ENCODE measurements at places on chromosomes 12 and 14. TPM values are rescaled to one million over a fixed set of nuclear protein-coding genes. Genes with fewer than 3 reads are reported as not detected.

Gene TEDC1
- total RNA-seq, result 8.4 TPM

Gene OAS2
- total RNA-seq, result not detected

Gene GPR137C
- 2.2 TPM for total RNA-seq

Gene CEBPE
- not detected for total RNA-seq

Gene LTBR
- total RNA-seq, result 17.0 TPM

Gene AHNAK2
- 183 TPM for total RNA-seq

Gene ZNF605
- total RNA-seq, result 19.1 TPM

Gene KRT6A
- not detected for total RNA-seq

- no peak overlapping the region for H3K4me3 ChIP-seq
- no peaks in the 10 kb centered on the region for H3K36me3 ChIP-seq
- H3K27me3 ChIP-seq, result no peaks in the 10 kb centered on the region
- no peak overlapping the region for H3K27ac ChIP-seq
Measured at GRCh38 chr12:3418609-3419390, 72.2 kb upstream of the PRMT8 start.

GRCh38 chr12:31326736-31327659 is 1.0 kb upstream of the SINHCAF start:
- peak overlapping the region; percentile 92 for H3K27ac ChIP-seq
- peaks cover 23% of the 10 kb centered on the region for H3K4me1 ChIP-seq
- no peaks in the 10 kb centered on the region for H3K36me3 ChIP-seq

DNA sequence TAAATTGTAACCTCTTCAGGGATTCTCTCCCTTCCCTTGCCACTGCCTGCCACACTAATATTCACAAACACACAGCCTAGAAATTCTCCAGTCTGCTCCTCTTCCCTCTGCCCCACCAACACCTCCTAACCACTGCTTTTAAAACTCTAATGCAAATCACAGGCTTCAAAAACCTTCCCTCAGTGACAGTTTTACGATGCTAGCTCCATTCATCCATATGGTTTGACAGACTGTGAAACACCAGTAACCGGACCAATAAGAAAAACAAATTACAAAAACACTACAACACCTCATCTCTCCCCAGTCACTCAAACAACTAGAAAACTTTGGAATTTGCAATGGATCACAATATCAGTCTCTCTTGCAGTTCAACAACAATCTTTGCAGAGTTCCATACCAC is 5.7 kb downstream of the DPF3 start:
- peaks cover 30% of the 10 kb centered on the region for H3K4me1 ChIP-seq
- DNase-seq, result no peak

- H3K4me3 ChIP-seq, result no peak overlapping the region
- no peaks in the 10 kb centered on the region for H3K27me3 ChIP-seq
- H3K27ac ChIP-seq, result no peak overlapping the region
- no peak for DNase-seq
- peaks cover 10% of the 10 kb centered on the region for H3K4me1 ChIP-seq
- H3K36me3 ChIP-seq, result peaks cover 22% of the 10 kb centered on the region
Measured at GRCh38 chr14:59325906-59326305, 137.4 kb downstream of the DAAM1 start.

- no peak overlapping the region for H3K4me3 ChIP-seq
- peak; percentile 90 for DNase-seq
- no peak overlapping the region for H3K27ac ChIP-seq
- H3K4me1 ChIP-seq, result peaks cover 2% of the 10 kb centered on the region
Measured at GRCh38 chr14:61456720-61457119, 135.3 kb downstream of the PRKCH start.

GRCh38 chr14:71290960-71291466 is 383.8 kb downstream of the PCNX1 start:
- H3K4me1 ChIP-seq, result peaks cover 3% of the 10 kb centered on the region
- peaks cover 11% of the 10 kb centered on the region for H3K27me3 ChIP-seq
- H3K36me3 ChIP-seq, result no peaks in the 10 kb centered on the region

DNA sequence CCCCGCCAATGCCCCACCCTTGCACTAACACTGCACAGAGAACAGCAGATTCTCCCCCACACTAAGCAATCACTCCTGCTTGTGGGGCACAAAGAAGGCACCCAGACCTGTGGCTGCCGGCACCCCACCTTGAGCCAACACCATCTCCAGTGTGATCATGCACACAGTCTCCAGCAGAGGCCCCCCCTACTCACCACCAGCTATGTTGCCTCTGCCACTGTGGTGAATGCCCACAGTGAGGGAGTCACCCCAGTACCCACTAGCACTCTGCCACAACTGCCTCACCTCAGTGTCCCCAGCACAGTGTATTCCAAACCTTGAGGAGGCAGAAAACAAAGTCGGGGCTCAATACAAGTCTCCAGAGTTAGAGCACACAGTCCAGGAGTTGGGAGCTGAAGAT is 261.7 kb upstream of the SSTR1 start:
- no peak for DNase-seq
- H3K4me1 ChIP-seq, result no peaks in the 10 kb centered on the region
- H3K27me3 ChIP-seq, result no peaks in the 10 kb centered on the region
- H3K27ac ChIP-seq, result no peak overlapping the region
- H3K36me3 ChIP-seq, result no peaks in the 10 kb centered on the region
- H3K4me3 ChIP-seq, result no peak overlapping the region

DNA sequence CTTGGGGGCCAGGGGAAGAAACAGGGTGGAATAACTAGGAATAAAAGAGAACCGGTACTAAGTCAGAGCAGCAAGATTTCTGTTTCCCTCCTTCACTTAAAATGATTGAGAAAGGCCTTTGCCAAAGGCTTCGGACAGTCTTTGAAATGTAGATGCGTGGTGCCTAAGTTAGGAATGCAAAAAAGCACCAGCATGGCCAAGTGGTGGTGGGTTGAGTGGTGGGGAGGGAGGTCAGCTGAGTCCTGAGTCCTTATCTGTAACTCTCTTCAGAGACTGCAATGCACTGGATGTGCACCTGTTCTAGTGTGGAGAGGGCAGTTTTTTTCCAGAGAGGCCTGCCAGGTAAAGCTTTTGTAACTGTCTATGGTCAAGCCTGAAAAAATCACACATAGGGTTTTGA is 919.9 kb downstream of the FSCB start:
- no peak overlapping the region for H3K27ac ChIP-seq
- H3K36me3 ChIP-seq, result no peaks in the 10 kb centered on the region
- no peaks in the 10 kb centered on the region for H3K27me3 ChIP-seq
- H3K4me3 ChIP-seq, result no peak overlapping the region

DNA sequence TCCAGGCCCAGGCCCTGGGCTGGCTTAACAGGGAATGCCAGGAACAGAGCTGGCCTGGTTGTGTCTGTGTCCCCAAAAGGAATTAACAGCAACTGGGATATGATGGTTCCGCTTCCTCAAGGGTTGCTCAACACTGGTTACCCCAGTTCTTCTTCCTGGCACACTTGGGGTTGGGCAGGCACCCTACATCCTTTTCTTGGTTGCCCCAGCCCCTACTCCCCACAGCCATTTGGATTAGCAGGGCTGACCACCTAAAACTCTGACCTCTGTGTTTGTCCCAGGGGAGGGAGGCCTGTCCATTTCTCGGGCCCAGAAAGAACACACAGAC is 30.8 kb downstream of the NCKAP5L start:
- H3K4me3 ChIP-seq, result no peak overlapping the region
- no peak for DNase-seq
- H3K36me3 ChIP-seq, result peaks cover 32% of the 10 kb centered on the region
- H3K4me1 ChIP-seq, result no peaks in the 10 kb centered on the region
- no peaks in the 10 kb centered on the region for H3K27me3 ChIP-seq

DNA sequence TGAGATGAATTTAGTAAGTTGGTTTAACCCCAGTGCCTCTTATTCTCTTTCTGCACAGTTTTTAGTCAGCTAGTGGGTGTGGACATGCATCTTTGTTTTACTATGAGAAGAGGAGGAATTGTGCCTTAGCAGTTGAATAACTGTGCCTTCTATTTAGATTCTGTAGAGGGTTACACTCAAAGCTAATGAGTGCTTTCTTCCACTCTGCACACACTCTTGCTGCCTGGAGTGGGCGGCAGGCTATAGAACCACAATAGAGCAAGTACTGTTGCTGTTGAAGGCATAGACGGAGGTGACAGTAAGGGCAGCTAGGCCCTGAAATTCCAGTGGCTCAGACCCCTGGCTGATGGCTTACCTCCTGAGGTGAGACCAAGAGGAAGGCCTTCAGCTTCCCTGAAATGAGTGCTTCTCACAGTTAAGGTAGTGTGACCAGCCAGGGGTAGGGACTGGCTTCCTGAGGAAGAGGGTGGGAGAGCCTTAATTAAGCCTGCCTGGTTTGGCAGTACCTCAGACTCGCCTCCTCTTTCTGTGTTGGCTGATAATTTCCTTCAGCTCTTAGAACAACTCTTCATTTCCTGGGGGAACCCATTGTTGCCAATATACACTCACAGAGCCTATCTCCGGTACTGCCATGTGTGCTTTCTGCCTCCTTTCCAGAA is 24.7 kb downstream of the SUSD6 start:
- peak overlapping the region; percentile 6 for H3K4me3 ChIP-seq
- H3K27me3 ChIP-seq, result no peaks in the 10 kb centered on the region
- no peak for DNase-seq
- peak overlapping the region; percentile 78 for H3K27ac ChIP-seq
- H3K36me3 ChIP-seq, result peaks cover 3% of the 10 kb centered on the region
- H3K4me1 ChIP-seq, result peaks cover 81% of the 10 kb centered on the region

GRCh38 chr12:51448618-51449256 is 24.1 kb downstream of the SLC4A8 start:
- H3K4me1 ChIP-seq, result no peaks in the 10 kb centered on the region
- H3K36me3 ChIP-seq, result no peaks in the 10 kb centered on the region
- no peak overlapping the region for H3K4me3 ChIP-seq
- DNase-seq, result no peak
- no peaks in the 10 kb centered on the region for H3K27me3 ChIP-seq
